ENCODE measurements at places on chromosomes 1 and 21. TPM values are rescaled to one million over a fixed set of nuclear protein-coding genes. Genes with fewer than 3 reads are reported as not detected.

KRTAP21-2 gene
- total RNA-seq: not detected

TAL1 gene
- not detected for total RNA-seq

GRCh38 chr1:190847166-190847565 is 369.5 kb upstream of the BRINP3 start:
- no peak for DNase-seq

BMP8B gene
- total RNA-seq: 0.29 TPM
